SJSA1 (cell line): ENCODE measurements at places on chromosomes 2 and 18.

DNA sequence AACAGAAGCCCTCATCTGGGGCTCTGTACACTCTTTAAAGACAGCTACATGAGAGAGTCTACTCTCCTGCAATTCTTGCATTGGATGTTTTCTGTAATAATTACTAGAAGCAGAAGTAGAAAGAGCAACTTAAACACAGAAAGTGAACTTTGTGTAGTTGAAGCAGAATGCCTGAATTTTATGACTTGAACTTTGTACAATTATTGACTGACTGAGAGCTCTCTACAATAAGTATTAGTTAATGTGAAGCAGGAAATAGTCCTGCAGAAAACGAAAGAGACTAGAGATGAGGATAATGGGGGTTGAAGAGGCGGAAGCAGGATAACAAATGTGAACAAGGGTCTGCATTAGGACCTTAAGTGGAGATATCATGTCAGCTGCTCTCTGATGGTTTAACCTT is 79.2 kb upstream of the STK39 start:
- no peak overlapping the region for H3K27ac ChIP-seq
- H3K27me3 ChIP-seq = no peaks in the 10 kb centered on the region
- H3K4me1 ChIP-seq = no peaks in the 10 kb centered on the region
- H3K4me3 ChIP-seq = no peak overlapping the region
- no peak for DNase-seq
- no peaks in the 10 kb centered on the region for H3K36me3 ChIP-seq

- no peak overlapping the region for H3K27ac ChIP-seq
- H3K4me1 ChIP-seq = peaks cover 9% of the 10 kb centered on the region; the same call in 1 of the 2 replicates
- no peaks in the 10 kb centered on the region for H3K27me3 ChIP-seq
- DNase-seq = no peak
- no peak overlapping the region for H3K4me3 ChIP-seq
Measured at GRCh38 chr2:55771612-55772011, 78.0 kb upstream of the PNPT1 start.

DNA sequence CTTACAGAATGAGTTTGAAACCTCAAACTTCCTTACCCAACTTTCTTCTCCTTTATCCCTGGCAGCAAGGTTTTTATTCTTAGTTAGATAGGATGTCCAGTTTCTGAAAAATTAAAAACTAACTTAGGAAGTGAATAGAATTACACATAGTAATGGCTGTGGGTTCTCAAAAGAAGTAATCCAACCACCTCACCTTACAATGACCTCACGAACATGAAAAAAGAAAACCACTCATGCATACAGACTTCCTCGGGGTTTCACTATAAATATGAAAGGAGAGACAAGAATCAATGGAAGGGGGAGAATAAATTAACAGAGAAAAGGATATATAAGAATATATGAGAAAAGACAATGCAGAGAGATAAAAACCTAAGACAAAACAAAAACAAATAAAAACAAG is 1044.3 kb upstream of the KLHL29 start:
- H3K36me3 ChIP-seq = no peaks in the 10 kb centered on the region
- H3K4me1 ChIP-seq = no peaks in the 10 kb centered on the region
- H3K27me3 ChIP-seq = no peaks in the 10 kb centered on the region
- DNase-seq = no peak
- H3K4me3 ChIP-seq = no peak overlapping the region

GRCh38 chr2:52000151-52000855 is 968.4 kb upstream of the NRXN1 start:
- no peaks in the 10 kb centered on the region for H3K36me3 ChIP-seq
- no peaks in the 10 kb centered on the region for H3K27me3 ChIP-seq
- no peak overlapping the region for H3K27ac ChIP-seq
- no peak for DNase-seq

DNA sequence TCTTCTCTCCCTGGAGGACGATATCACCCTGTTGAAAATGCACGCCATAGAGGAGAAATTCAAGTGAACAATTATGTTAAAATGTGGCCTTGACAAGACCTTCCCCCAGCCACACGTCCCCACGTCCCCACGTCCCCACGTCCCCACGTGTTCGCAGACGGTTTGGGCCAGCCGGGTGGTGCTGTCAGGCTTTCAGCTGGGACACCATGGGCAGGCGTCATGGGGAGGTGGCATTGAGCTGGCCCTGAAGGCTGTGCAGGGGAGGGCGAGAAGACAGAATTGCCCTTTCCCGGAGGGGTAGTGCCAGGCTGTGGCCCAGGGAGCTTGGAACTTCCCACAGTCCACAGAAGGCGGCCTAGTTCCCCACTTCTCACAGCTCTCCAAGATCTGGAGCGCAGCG is 240.7 kb upstream of the RAB6C start:
- H3K27me3 ChIP-seq = peaks cover 7% of the 10 kb centered on the region; the same call in 1 of the 2 replicates
- H3K4me1 ChIP-seq = no peaks in the 10 kb centered on the region
- no peak for DNase-seq
- H3K4me3 ChIP-seq = no peak overlapping the region
- H3K36me3 ChIP-seq = no peaks in the 10 kb centered on the region

GRCh38 chr2:25071966-25072365 is 30.1 kb downstream of the EFR3B start:
- H3K4me1 ChIP-seq = no peaks in the 10 kb centered on the region
- H3K4me3 ChIP-seq = no peak overlapping the region
- H3K27ac ChIP-seq = no peak overlapping the region
- H3K27me3 ChIP-seq = peaks cover 11% of the 10 kb centered on the region

GRCh38 chr2:55106148-55106547 is 55.9 kb upstream of the RTN4 start:
- H3K27me3 ChIP-seq = no peaks in the 10 kb centered on the region
- H3K36me3 ChIP-seq = no peaks in the 10 kb centered on the region
- no peak overlapping the region for H3K4me3 ChIP-seq
- DNase-seq = no peak
- peaks cover 59% of the 10 kb centered on the region for H3K4me1 ChIP-seq
